ENCODE measurements at places on chromosomes 12 and 14. TPM values are rescaled to one million over a fixed set of nuclear protein-coding genes. Genes with fewer than 3 reads are reported as not detected.

Gene ZDHHC22
- 0.52 TPM for total RNA-seq

Gene GPR132
- 1.6 TPM for total RNA-seq

Gene OR6C76
- total RNA-seq, result not detected

Gene SERPINA1
- total RNA-seq, result 3.7 TPM

Gene SYT1
- 2.1 TPM for total RNA-seq

Gene FBXL14
- total RNA-seq, result 5.2 TPM

Gene NAV3
- 32.9 TPM for total RNA-seq

Gene SRRM4
- total RNA-seq, result under 0.01 TPM

Gene PPM1A
- total RNA-seq, result 36.0 TPM

Gene SIX4
- 11.0 TPM for total RNA-seq

Gene TAS2R14
- total RNA-seq, result 6.8 TPM

Gene SLC4A8
- 0.52 TPM for total RNA-seq

Gene KRT6A
- 1.6 TPM for total RNA-seq

Gene WSB2
- 96.6 TPM for total RNA-seq

Gene FAM181A
- total RNA-seq, result not detected

Gene RPS6KL1
- total RNA-seq, result 3.1 TPM

Gene RTN1
- total RNA-seq, result 2.6 TPM

Gene TROAP
- 3.1 TPM for total RNA-seq

Gene KCNH5
- total RNA-seq, result under 0.01 TPM

Gene ACVRL1
- 56.9 TPM for total RNA-seq

Data from skeletal muscle tissue (tissue), 5 donors.